ENCODE measurements at places on chromosomes 1 and 21.

- no peak for DNase-seq
Measured at GRCh38 chr1:200547386-200547785, 73.2 kb downstream of the KIF14 start.

GRCh38 chr1:39861003-39861402, 22.3 kb downstream of the TRIT1 start:
- DNase-seq = no peak

- DNase-seq = no peak
Measured at GRCh38 chr1:24089027-24089742, 22.8 kb downstream of the MYOM3 start.

GRCh38 chr21:33357177-33357576, 32.4 kb downstream of the IFNAR1 start:
- DNase-seq = no peak

DNA sequence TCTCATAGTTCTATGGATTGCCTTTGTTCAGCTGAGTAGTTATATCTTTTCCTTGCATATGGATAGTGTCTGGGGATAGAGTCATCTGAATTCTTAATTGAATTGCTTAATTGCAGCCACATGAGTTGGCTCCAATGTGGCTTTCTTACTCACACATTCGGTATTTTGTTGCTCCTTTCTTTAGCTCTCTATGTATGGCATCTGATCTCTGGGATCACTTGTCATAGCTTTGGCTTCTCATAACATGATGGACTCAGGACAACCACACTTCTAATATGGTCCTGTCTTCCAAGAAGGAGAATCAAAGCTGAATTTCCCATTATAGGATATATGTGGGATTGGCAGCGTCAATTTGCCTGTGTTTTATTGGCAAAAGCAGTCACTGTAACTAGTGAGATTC, 716.2 kb downstream of the NCAM2 start:
- no peak for DNase-seq

- DNase-seq = no peak
Measured at GRCh38 chr1:61450872-61451571, 273.9 kb downstream of the TM2D1 start.

Data from HTR-8/SVneo (cell line).